NCI-H187 treated with DMSO at 0.1 percent for 48 hours (cell line): ENCODE measurements at places on chromosomes 6 and 20.

GRCh38 chr20:37947943-37948342, 45.0 kb downstream of the VSTM2L start:
- no peak for DNase-seq

DNA sequence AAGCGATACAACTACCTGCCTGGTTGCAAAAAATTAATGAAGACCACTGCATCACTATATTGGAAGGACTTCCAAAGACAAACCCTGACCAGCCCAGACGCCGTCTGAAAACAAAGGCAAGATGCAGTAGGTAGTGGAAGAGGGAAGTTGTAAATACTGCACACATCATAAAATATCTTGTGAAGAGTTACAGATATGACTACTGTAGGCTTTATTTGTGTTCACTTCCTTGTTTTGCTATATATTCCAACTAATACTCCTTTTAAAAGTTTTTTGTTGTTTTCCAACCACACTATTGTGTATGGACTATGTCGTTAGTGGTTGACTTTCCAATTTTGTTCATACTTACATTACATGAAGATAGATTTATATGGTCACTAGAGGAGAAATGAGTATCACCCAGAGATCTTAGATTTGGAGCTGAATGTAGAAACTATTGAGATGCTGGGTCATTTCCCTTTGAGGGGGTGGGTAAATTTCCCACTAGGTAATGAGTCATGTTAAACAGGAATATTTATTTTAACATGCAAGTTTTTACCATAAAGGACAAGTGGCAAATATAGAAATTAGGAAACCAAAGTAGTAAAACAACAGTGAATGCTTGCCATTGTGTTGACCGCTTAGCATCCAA, 16.6 kb upstream of the TXLNB start:
- no peak for DNase-seq

- DNase-seq, result no peak
Measured at GRCh38 chr6:159099961-159100360, 55.2 kb upstream of the TAGAP start.

GRCh38 chr20:25259358-25259757, 11.5 kb downstream of the PYGB start:
- no peak for DNase-seq

GRCh38 chr20:53399592-53400335, 193.9 kb downstream of the ZNF217 start:
- no peak for DNase-seq

- no peak for DNase-seq
Measured at GRCh38 chr20:59683181-59683580, 78.8 kb downstream of the PHACTR3 start.

GRCh38 chr6:10522929-10523573, 1.9 kb downstream of the GCNT2 start:
- DNase-seq, result no peak

- DNase-seq, result no peak
Measured at GRCh38 chr6:144922120-144922722, 637.1 kb downstream of the UTRN start.

GRCh38 chr6:166898910-166899309, 57.4 kb downstream of the RNASET2 start:
- no peak for DNase-seq

- DNase-seq, result no peak
Measured at GRCh38 chr6:90805619-90806155, 218.8 kb upstream of the MAP3K7 start.

DNA sequence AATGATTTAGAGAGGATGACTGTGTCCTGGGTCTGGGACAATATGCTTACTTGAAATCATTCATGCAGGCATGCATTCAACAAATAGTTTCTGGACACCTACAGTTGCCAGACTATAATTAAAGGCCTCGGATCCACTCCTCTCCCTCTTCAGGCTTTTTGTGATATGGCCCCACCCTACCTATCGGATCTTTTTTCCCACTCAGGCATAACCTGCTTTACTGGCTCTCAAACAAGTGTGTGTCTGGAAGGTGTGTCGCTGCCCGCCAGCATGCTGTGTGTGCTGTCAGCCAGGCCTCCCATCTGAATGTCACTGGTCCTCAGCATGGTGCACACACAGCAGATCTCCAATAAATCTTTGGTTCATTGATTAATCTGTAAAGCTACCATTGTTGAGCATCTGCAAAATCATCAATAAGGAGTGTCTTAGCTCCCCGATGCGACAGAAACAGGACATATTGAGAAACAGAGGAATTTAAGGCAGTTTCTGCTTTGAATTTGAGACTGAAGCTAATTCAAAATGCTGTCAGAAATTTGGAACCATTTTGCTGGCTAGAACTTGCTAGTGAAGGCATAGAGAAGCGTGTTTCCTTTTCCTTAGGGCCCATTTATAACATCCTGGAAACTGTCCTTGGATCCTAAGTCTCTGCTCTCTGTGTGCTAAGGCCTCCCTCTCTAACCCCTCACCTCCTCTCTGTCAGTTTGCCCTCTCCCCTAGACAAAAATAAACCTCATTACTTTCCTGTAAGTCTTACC, 23.5 kb upstream of the CCN6 start:
- peak; percentile 4 for DNase-seq

- no peak for DNase-seq
Measured at GRCh38 chr6:114176726-114177125, 166.1 kb downstream of the HS3ST5 start.

DNA sequence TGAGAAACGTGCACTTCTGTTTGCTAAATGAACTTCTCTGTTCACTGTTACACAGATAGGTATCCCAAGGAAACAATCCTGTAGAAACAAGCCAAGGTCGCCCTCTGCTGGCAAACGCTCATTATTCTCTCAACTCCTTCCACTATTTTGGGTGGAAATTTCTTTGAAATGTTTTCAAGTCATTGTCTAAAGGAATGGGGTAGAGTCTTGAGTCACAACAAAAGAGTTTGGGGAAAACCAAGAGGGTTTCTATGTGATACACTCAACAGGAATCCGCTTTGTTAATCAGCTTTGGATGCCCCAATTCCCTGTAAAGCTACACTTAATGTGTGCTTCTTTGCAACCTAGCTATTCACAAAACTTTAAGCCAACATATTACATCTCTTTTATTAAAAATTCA, 4.6 kb upstream of the RAE1 start:
- peak; percentile 8 for DNase-seq

DNA sequence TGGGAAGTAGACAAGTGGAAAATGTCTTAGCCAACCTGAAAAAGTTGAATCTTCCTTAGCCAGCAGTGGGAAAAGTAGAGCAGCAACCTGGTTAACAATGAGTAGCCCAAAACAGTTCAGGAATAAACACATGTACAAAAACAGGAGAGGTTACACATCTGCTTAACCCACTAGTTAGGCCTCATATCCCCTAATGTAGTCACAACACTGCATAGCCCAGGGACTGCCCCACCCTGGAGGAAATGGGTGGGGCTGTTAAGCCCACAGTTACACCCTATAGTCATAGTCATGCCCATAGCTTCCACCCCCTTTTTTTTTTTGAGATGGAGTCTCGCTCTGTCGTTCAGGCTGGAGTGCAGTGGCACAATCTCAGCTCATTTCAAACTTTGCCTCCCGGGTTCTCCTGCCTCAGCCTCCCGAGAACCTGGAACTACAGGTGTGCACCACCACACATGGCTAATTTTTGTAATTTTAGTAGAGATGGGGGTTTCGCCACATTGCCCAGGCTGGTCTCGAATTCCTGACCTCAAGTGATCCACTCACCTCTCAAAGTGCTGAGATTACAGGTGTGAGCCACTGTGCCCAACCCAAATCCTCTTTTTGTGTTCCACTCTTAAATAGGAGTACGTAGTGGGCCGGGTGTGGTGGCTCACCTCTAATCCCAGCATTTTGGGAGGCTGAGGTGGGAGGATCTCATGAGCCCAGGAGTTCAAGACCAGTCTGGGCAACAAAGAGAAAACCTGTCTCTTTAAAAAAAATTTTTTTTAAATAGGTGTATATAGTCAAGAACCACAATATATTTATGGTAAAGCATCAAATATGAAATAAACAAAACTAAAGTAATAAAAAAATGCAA, 24.5 kb downstream of the ILRUN start:
- DNase-seq, result no peak

- no peak for DNase-seq
Measured at GRCh38 chr6:45808917-45809316, 206.7 kb downstream of the CLIC5 start.

DNA sequence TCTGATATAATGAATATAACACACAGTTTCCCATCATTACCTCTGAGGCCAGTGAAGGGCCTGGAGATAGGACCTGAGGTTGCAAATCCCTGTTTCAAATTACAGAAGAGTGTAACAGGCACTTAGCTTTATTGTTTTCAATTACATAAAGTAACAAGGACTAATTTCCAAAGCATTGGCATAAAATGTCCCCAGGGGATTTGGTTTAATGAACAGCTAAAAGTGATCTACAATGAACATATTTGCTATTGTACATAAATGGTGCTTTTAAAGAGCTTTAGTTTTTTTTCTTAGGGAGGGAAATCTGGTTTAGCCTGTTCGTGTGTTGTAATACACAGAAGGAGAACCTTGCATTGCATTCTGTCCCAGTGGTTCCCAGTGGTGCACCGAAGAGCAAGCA, 54.4 kb downstream of the HMGN3 start:
- peak; percentile 49 for DNase-seq

DNA sequence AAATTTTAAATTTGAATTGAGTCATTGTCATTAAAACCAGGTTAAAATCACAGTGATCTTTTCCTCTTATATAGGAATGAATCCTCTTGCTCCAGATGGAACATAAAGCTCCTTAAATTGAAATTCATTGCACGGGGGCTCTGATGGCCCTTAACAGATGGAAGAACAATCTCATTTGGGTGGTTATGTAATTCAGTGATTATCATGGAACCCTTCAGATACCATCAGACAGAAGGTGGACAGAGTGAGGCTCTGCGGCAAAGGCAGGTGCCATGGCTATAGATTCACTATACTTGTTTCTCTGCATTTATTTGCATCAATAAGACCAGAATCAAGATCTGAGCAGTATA, 17.8 kb upstream of the RNF182 start:
- no peak for DNase-seq

DNA sequence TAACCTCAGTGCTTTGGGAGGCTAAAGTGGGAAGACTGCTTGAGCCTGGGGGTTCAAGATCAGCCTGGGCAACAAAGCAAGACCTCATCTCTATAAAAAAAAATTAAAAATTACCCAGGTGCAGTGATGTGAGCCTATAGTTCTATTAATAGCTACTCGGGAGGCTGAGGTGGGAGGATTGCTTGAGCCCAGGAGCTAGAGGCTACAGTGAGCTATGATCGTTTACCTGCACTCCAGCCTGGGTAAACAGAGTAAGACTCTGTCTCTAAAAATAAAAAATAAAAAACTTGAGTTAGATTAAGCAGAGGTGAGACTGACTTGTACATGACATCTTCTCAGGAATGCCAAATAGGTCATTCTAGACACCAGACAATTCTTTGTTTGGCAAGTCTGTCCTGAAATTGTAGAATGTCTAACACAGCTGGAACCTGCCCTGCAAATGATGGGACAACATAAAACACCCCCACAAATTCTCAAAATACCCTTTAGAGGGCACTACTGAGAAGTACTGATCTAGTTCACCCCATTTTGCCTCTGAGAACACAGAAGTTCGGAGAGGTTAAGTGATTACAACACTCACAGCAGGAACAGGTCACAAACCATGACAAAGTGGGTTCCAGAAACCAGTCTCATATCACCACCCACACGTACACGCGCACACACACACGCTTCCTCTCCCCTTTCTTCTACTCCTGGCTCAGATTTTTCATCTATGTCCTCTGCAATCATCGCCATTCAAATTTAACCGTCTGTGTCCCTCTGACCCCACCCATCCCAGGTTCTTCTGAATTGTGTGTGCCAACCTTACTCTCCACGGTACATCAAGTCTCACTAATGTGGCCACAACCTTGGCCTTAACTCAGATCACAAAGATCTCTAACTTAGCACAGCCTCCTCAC, 38.3 kb downstream of the ARHGAP18 start:
- no peak for DNase-seq

DNA sequence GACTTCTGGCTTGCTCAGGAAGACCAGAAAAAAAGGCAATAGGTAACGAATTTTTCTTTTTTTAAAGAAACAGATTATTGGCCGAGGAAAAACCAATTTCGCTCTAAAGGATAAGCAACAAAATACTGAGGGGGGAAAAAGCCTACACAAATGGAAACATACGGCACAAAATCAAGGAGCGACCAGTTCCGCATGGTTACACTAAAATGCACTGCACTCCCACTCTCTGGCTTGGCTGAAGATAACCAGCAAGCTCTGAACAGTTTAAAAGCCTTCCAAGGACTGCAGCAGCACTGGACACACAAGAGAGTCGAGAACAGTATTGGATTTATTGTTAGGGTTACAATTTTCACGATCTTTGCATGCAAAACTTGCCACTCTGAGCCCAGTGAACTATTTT, 881 bp upstream of the MAP7 start:
- DNase-seq, result no peak

DNA sequence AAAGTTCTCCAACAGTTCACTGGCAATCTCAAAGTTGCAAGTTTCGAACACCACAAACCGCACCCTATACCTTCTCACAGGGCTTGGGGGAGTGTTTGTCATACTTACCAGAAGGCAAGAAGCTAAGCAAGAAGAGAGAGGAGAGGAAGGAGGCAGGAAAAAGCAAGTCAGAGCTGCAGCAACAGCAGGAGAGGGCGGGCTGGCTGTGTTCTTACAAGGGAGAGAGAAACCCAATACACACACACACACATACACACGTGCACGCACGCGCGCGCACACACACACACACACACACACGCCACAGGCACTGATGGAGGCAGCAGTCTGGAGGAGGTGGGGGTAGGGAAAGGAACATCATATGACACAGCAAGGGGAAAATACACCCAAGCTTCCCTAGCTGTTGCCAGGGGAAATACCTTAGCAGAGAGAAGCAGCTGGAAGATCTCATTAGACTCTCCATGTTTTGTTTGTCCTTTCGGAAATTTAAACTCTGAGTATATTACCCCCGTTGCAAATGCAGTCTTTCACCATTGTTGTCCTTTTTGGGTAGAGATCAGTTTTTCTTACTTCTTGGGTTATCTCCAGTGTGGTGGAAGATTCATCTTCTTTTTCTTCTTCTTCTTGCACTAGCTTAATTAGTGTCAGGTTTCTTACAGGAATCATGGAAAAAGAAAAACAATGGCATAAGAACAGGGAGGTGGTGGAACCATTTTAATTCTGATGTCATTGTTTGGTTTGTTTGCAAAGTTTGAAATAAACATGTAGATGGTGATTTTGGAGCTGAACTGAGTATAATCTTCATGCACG, at the start of gene TXLNB:
TXLNB (minus strand) TSS at position 186 of the 807 bp plus-strand sequence. CDS start 3,099 bp downstream, outside the sequence.
- no peak for DNase-seq
